Activated naive CD8-positive, alpha-beta T cell treated with anti-CD3 and anti-CD28 coated beads for 36 hours (primary cell): ENCODE measurements at places on chromosomes 2 and 18. TPM values are rescaled to one million over a fixed set of nuclear protein-coding genes. Genes with fewer than 3 reads are reported as not detected.

DNA sequence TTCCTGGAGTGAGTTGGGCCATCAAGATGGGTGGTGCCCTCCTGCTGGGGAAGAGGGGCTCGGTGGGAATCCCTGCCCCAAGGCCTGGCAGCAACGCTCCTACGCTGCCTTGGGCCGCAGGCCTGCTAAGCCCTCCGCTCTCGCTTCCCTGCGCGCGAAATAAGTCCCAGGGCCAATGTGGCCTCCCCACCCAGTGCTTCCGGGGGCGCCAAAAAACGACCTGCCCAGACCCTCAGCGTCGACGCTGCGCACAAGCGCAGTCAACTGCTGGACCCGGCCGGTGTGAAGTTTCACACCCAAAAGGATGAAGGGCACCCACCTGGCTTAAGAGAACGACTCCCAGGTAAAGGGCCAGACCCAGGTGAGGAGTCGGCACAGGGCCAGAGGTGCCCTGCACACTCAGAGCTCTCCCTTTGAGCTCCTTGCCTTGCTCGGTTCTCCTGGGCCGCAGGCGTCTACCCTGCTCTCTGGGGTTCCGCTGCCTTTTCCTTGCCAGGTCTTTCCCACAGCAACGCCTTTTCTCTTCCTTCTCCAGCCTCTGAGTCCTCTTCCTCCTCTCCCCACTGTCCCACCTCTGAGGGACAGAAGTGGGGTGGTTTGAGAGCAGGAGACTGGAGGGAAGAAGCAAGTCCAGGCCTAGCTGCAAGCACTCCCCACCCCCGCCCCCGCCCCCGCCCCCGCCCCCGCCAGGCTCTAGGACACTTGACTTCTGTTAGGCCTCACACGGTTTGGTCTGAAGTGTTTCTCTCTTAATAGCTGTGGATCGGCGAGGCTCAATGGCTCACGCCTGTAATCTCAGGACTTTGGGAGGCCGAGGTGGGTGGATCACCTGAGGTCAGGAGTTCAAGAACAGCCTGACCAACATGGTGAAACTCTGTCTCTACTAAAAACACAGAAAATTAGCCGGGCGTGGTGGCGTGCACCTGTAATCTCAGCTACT lies at the start of gene DNAJC5G:
TSS of gene DNAJC5G (plus strand) at position 223 of the 940 bp plus-strand sequence. CDS start 1,296 bp downstream, outside the sequence.
- no peak for DNase-seq
- no peak within 1 kb of the TSS for H3K4me3 ChIP-seq
- H3K27ac ChIP-seq = no peak within 1 kb of the TSS
- no peaks in the 10 kb centered on the region for H3K36me3 ChIP-seq
- H3K4me1 ChIP-seq = peaks cover 3% of the 10 kb centered on the region
- peaks cover 10% of the 10 kb centered on the region for H3K27me3 ChIP-seq

DNA sequence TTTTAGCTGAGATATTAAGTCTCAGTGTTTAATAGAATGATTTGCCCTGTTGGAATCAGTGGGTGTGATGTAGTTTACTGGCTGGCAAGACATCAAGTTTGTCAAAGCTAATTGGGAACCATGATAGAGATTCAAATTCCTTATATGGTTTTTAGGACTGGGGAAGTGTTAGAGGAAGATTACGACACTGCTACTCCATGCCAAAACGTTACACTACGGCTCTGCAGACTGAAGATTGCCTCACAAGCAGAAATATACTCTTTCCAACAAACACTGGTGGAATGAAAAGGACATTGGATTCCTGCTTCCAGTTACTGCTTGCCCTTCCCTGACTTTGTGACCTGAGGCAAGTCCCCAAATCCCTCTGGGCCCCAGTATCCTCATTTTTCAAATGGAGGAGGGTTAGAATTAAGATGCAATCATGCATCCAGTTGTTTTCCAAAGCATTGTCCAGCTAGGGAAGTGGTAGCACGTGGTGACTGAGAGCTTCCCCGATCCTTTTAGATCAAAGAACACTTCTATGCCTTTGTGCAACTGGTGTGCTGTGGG lies 147.6 kb downstream of the CDC42EP3 start:
- no peak overlapping the region for H3K4me3 ChIP-seq
- H3K4me1 ChIP-seq = no peaks in the 10 kb centered on the region
- H3K27ac ChIP-seq = no peak overlapping the region
- DNase-seq = no peak

- no peak for DNase-seq
- no peak overlapping the region for H3K4me3 ChIP-seq
- no peak overlapping the region for H3K27ac ChIP-seq
- no peaks in the 10 kb centered on the region for H3K4me1 ChIP-seq
- no peaks in the 10 kb centered on the region for H3K27me3 ChIP-seq
Measured at GRCh38 chr2:122163617-122164016, 408.2 kb downstream of the TSN start.

GRCh38 chr2:170084820-170085491 lies 93.0 kb upstream of the MYO3B start:
- no peak overlapping the region for H3K4me3 ChIP-seq
- no peak for DNase-seq
- peaks cover 2% of the 10 kb centered on the region for H3K4me1 ChIP-seq
- peaks cover 9% of the 10 kb centered on the region for H3K36me3 ChIP-seq
- no peaks in the 10 kb centered on the region for H3K27me3 ChIP-seq

DNA sequence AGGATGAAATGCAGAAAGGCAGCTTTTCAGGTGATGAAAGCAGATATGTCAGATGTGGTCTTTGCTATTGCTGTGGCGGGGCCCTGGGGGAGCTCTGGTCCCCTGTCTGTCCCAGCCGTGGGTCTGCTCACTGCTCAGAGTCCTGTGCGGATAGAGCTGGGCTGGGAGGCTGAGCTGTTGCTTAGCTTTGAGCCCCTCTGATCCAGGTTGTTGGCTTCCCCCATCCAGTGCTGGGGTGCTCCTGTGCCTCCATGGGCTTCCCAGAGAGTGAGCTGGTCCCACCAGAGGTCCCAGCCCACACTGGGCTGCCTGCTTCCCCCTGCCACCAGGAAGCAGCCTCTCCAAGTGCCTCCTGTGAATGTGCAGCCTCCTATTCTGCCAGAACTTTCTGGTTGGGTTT lies 55.4 kb downstream of the SH3RF3 start:
- H3K4me3 ChIP-seq = no peak overlapping the region
- H3K27ac ChIP-seq = no peak overlapping the region
- H3K36me3 ChIP-seq = peaks cover 14% of the 10 kb centered on the region
- H3K4me1 ChIP-seq = peaks cover 5% of the 10 kb centered on the region
- no peaks in the 10 kb centered on the region for H3K27me3 ChIP-seq

GRCh38 chr2:119598596-119599263 lies 54.5 kb downstream of the CFAP221 start:
- no peaks in the 10 kb centered on the region for H3K36me3 ChIP-seq
- H3K27ac ChIP-seq = no peak overlapping the region
- no peak for DNase-seq

DNA sequence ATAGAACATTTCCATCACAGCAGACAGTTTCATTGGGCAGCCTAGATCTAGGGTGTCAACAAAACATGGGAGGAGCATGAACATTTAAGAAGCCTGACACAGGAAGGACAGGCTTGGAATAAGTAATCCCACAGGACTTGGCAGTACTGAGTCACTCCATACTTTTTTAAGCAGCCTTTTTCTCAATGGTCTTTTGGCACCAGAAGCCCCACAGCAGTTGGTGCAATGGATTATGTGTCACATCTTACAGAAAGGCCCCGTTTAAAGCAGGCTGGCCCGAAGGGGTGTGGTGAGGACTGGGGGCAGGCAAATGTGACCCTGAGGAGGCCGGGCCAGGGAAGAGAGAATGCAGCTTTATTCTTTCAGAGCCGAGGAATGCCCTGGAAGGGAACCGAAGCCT lies 26.6 kb downstream of the SPTBN1 start:
- H3K36me3 ChIP-seq = no peaks in the 10 kb centered on the region
- H3K4me3 ChIP-seq = no peak overlapping the region
- no peaks in the 10 kb centered on the region for H3K27me3 ChIP-seq
- H3K4me1 ChIP-seq = no peaks in the 10 kb centered on the region
- H3K27ac ChIP-seq = no peak overlapping the region
- no peak for DNase-seq

- no peaks in the 10 kb centered on the region for H3K36me3 ChIP-seq
- no peak overlapping the region for H3K4me3 ChIP-seq
- no peaks in the 10 kb centered on the region for H3K4me1 ChIP-seq
- no peak for DNase-seq
Measured at GRCh38 chr2:133571249-133571648, 3.0 kb upstream of the NCKAP5 start.

DNA sequence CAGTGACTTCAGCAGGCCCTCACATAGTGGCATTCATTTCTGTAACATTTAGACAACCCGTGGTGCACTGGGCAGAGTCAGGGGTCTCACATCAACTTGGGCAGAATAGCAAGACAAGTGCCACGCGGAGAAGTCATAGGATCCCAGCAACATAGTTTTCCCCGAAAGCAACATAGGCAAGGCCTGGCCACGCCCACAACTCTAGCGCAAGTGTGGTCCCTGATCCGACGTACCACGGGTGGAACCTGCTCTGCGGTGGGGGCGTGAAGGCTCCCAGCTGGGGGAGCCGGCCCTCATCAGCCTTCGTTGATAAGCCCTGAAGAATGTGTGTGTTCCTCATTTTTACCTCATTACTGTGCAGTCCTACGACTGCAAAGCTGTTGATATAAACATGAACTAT lies 261.2 kb downstream of the EIPR1 start:
- no peaks in the 10 kb centered on the region for H3K4me1 ChIP-seq
- H3K27me3 ChIP-seq = no peaks in the 10 kb centered on the region
- H3K36me3 ChIP-seq = peaks cover 4% of the 10 kb centered on the region
- no peak for DNase-seq
- H3K27ac ChIP-seq = no peak overlapping the region

DNA sequence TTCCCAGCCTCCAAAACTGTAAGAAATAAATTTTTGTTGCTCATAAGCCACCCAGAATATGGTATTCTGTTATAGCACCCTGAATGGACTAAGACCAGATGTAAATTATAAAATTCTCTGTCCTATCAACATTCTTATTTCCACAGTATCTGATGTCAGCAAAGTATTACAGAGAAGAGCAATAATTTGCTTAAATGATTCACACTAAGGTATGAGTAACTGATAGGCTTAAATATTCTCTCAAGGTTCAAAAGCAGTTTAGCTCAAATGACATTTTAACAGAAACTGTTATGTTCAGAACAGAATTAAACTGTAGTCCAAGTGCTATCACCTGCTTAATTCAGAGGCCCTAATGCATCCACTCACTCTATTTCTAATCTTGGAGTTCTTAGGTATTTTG lies 12.8 kb downstream of the SESTD1 start:
- no peak overlapping the region for H3K27ac ChIP-seq
- no peaks in the 10 kb centered on the region for H3K27me3 ChIP-seq
- no peaks in the 10 kb centered on the region for H3K36me3 ChIP-seq
- peaks cover 34% of the 10 kb centered on the region for H3K4me1 ChIP-seq
- no peak for DNase-seq

GRCh38 chr2:127125821-127126220 lies 18.9 kb upstream of the BIN1 start:
- DNase-seq = no peak
- no peaks in the 10 kb centered on the region for H3K27me3 ChIP-seq
- H3K27ac ChIP-seq = no peak overlapping the region
- no peaks in the 10 kb centered on the region for H3K36me3 ChIP-seq
- H3K4me3 ChIP-seq = no peak overlapping the region
- no peaks in the 10 kb centered on the region for H3K4me1 ChIP-seq

- no peak overlapping the region for H3K27ac ChIP-seq
- H3K27me3 ChIP-seq = no peaks in the 10 kb centered on the region
- H3K4me3 ChIP-seq = no peak overlapping the region
- H3K36me3 ChIP-seq = peaks cover 6% of the 10 kb centered on the region
- peaks cover 64% of the 10 kb centered on the region for H3K4me1 ChIP-seq
Measured at GRCh38 chr2:54999182-54999581, 51.1 kb downstream of the RTN4 start.

- no peak overlapping the region for H3K27ac ChIP-seq
- H3K4me1 ChIP-seq = peaks cover 1% of the 10 kb centered on the region
- no peak overlapping the region for H3K4me3 ChIP-seq
Measured at GRCh38 chr2:219527076-219527394, 12.8 kb downstream of the ASIC4 start.

HNMT gene
- total RNA-seq = not detected

ADCYAP1 gene
- not detected for total RNA-seq

MYO1B gene
- 31.5 TPM for total RNA-seq

TTN gene
- total RNA-seq = 1.8 TPM

TANC1 gene
- 0.97 TPM for total RNA-seq

YES1 gene
- 32.2 TPM for total RNA-seq

KATNAL2 gene
- total RNA-seq = 1.3 TPM

CAPN14 gene
- total RNA-seq = 0.42 TPM

INHBB gene
- not detected for total RNA-seq

IL36G gene
- not detected for total RNA-seq
